ENCODE measurements at places on chromosomes 6 and 20.

DNA sequence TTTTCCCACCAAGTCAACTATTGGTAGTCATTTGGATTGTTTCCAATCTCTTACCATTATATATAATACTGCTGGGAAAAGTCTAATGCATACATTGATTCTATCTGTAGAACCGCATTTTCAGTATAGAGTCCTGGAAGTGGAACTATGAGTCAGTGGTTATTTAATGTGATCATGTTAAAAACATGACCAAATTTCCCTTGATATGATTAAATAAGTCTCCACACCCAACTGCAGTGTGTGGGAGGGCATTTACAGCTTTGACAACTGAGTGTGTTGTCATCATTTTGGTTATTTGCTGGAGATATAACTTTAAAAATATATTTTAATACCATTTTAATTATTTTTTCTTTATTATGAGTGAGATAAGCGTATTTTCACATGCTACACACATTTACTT is 1027.6 kb downstream of the EYS start:
- DNase-seq: no peak

DNA sequence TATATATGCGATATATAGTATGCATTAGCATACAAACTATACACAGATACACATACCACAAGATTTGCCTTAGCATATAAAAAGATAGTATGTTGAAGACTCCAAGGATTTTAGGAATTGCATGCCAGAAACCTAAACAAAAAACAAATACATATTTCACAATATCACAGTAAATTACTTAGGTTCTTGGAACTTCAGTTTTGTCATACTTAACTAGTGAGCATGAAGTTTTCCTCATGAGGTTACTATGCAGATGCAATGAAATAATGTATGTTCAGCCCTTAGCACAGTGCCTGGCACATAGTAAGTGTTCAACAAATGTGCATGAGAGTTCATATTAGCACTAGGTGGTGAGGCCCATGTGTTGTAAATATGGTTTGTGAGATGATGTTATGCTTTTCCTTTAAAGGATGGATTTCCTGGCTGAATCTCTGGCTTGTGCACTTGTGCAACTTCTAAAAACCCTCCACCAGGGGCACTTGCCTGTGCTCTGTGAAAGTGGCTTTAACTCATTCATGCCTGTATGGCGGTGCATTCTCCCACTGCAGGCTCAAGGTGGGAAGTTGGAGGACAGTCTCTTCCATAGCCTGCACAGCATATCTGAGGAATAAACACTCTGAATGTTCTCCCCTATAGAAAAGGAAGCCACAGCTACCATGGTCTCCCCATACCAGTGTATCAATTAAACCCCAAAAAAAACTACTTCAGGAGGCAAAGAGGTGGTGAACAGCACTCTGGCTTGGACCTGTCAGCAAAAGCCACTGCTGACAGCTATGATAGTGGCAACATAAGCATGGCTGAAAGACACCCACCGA is 624.1 kb upstream of the CDH4 start:
- no peak for DNase-seq

DNA sequence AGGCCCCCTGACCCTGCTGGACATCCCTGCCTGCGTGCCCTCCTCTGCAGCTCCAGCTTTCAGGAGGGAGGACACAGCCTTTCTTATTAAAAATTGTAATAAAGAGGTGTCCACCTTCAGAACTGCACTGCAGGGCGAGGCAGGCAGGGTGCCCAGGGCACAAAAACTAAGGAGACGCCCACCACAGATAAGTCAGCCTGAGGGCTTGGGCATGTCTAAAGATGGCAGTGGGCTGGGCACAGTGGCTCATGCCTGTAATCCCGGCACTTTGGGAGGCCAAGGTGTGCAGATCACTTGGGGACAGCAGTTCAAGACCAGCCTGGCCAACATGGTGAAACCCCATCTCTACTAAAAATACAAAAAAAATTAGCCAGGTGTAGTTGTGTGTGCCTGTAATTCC is 7.0 kb upstream of the C20orf144 start:
- no peak for DNase-seq

GRCh38 chr6:52077180-52077884 is 10.1 kb downstream of the PKHD1 start:
- no peak for DNase-seq

DNA sequence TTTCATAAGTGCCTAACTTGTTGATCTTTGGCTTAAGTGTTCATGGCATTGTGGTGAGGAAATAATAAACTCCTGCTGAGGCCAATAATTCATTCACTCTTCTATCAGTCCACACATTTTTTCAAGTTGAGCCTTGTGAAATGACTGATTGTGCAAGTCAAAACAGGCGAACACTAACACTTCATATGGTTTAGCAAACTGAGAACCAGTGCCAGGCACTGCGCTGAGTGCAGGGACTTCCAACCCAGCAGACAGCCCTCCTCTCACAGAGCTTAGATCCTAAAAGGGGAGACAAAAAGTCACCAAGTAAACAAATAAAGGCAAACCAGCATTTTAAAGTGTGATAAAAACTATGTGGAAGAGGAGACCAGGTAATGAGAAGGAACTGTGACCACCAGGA is 435.0 kb downstream of the PTPRT start:
- no peak for DNase-seq

Data from activated CD4-positive, CD25-positive, alpha-beta regulatory T cell treated with anti-CD3 and anti-CD28 coated beads, Interleukin-2, amount 50 U/mL, for 16 hours (primary cell).